ENCODE measurements at places on chromosomes 11 and 22.

DNA sequence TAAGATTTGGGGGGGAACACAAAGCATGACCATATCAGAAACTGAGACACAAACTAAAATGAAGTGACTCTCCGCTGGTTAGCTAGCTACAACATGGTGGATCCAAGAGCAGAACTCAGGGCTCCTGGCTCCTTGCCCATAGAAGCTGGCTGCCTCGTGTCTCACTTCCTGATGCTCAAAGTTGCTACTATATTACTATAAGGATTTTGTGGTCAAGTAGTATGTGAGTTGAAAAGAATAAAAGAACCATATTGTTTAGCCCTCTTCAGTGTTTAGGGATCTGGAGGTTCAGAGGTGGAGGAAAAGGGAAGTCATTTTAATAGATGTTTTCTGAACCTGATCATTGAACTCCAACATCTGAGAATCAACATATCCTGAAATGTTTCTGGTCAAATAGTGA, 16.9 kb upstream of the SIK2 start:
- DNase-seq = no peak

GRCh38 chr11:118016104-118016503, 29.9 kb downstream of the IL10RA start:
- no peak for DNase-seq

DNA sequence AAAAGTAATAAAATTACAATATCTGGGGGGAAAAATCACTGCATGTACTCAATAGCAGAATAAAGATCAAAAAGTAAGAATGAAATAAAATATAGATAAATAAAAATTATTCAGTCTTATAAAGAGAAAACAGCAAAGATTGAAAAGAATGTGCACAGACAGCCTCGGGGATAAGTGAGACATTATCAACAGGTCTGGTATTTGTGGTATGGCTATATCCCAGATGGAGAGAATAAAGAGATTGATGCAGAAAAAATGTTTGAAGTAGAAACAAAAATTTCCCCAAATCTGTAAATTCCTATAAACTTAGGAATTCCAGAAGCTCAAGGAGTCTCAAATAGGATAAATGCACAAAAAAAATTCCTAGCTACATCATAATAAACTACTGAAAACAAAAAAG, 74.5 kb upstream of the LUZP2 start:
- no peak for DNase-seq

DNA sequence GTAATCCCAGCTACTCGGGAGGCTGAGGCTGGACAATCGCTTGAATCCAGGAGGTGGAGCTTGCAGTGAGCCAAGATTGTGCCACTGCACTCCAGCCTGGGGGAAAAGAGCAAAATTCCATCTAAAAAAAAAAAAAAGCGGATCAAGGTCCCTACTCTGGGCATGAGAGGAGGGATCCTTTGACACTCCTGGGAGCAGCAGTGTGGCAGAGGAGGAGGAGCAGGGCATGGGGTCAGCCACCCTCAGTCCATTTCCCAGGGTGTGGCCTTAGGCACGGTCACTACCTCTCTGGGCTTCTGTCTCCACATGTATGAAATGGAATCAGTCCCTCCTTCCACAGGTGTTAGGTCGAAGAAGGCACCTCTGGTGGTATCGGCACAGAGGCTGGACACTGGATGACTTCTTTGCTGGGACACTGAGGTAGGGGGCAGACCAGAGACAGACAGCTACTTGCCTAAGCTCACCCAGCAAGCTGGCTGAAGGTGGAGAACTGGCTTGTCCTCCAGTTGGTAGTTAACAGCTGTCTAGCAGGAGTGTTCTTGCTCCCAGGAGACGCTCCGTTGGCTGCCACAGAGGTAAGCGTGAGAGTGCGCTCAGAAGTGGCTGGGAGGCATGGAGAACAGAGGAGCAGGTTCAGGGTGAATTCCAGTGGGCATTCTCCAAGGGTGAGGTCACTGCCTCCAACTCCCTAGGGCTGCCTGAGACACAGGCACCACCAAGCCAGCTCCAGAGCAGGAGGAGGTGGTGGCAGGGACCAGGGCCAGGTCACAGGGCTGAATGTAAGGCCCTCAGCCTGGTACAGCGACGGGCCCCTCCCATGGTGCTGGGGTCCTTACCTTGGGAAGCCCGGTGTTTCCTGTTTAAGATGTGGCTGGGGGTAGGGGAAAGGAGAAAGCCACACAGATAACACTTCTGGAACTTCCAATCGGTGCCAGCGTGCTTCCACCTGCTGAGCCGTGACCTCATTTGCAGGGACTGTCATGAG, 19.5 kb downstream of the TXN2 start:
- DNase-seq = no peak

DNA sequence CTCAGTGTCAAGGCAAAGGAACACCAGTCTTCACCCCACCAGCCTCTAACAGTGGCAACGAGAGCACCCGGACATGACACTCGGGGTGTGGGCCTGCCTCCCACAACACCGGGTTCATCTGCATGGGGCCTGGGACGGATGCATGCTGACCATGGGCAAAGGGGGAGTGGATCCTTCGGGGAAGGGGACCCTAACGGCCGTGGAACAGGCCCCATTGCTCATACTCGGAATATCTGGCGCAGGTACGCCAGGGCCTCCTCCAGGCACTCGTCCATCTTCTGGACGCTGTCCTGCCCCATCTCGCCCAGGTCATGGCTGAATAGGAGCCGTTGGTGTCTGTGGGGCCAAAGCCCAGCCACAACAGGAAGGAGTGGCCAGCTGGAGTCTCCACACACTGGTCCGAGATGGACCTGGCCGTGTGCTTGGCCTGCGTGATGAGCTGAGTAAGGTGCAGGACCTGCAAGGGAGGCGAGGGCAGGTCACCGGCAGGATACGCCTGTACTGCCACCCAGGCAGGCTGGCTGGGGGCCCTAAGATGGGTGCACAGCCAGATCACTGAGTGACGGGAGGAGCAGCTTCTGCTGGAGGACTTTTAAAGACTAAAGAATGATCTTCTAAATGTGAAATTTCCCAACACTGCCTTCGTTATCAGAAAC, 96.8 kb downstream of the MED15 start:
- no peak for DNase-seq

DNA sequence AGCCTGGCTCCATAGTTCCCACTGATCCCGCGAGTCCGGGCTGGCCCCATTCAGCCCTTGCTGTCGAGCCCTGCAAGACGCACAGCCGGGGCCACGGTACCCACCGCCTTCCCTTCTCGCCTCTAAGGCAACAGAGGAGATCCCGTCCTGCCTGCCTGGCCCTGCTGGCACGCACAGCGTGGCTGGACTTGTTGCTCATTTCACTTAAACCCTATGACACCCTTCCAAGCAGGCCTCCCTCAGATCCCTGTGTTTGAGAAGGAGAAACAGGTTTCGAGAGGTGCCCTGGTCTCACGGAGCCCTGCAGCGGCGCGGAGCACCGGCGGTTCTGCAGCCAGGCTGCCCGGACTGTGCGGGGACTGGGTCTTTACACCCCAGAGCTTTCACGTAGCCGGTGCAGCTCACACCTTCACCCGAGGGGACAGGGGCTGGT, 1048.4 kb downstream of the BRD1 start:
- DNase-seq = no peak

DNA sequence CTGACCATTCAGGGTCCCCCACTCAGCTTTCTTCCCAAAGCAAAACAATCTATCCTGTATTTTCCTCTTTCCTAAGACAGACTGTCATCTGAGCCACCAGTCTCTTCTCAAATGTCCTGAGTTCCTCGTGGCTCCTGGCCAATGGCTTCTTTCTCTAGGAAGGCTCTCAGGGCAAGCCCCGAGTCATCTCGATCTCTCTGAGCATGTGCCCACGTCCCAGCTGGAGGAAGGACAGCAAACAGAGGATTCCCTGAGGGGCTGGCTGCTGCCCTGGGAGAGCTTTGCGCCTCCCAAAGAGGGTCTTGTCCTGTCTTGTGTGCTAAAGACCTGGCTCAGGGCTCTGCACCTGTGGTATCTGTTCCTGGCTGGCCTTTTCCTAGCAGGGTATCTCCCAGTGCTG, 8.3 kb downstream of the SLC37A2 start:
- DNase-seq = no peak

DNA sequence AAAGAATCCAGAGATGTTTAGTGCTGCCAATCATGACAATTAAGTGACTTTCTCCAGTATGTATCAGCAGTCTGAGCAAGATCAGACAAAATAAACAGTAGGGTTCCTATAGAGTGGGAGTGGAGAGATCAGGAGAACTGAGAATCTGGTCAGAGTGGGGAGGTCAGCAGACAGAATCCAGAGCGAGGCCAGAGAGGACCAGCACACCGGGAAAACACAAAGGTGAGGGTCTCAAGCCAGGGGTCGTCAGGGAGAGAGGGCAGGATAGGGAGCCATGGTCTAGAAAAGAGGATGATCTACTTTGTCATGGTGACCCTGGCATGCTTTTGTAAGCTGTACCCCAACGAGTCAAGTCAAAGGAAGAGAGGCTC, 39.2 kb downstream of the MAPK1 start:
- no peak for DNase-seq

DNA sequence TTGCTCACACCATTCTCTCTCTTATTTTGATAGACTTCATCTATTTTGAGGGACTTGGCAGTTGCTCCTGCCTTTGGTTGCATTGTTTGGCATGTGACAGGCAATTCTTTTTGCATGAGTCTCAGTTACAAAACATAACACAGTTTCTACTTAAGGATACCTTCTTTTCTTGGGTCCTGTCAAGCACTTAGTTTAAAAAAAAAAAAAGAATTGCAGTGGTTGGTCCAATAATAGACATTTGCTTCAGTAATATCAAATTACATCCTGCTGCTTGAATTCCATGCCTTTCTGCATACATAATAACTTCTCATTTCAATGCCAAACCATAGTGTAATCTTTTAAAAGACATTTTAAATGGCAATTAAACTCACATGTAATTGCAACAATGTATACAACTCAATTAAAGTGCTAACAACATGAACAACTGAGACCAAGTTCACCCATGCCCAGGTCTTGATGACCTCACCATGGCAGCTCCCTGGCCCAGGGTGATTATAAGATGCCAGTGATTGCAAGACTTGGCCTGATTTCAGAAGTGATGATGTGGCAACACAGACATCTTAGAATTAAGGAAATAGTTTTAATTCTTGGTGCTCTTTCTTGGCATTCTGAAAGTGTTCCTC, 32.2 kb upstream of the PLET1 start:
- DNase-seq = no peak

DNA sequence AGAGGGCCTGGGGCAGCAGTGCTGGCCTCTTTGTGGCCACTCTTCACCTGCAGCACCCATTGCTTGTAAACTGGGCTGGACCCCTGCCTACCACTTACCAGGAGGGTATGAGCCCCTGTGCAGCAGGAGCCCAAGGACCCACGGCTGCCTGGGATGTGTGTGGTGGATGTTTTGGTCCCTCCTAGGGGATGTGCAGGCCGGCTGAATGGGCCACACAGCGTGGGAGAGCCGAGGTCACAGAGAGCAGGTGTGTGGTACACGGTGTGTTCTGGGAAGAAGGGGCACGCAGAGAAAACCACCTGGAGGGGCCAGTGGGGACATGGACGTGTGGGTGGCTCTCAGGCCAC, 19.3 kb upstream of the GNB1L start:
- DNase-seq = no peak

GRCh38 chr22:32058656-32059260, 15.7 kb downstream of the SLC5A1 start:
- no peak for DNase-seq

DNA sequence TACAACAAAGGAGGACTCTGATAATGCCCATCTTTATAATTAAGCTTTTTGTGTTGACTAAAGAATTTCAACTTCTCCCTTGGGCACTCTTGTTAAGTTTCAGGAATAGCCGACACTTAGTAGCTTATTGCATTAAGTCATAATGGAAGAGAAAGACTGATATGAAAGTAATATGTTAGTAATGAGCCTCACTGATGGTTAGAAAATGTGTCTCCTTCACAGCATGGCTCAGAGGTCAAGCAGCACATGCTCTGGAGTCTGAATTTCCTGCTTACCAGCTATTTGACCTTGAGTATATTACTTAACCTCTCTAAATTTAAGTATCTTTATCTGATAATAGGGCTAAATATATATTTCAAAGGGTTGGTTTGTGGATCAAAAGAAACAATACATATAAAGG, 39.0 kb downstream of the PDGFD start:
- DNase-seq = no peak

DNA sequence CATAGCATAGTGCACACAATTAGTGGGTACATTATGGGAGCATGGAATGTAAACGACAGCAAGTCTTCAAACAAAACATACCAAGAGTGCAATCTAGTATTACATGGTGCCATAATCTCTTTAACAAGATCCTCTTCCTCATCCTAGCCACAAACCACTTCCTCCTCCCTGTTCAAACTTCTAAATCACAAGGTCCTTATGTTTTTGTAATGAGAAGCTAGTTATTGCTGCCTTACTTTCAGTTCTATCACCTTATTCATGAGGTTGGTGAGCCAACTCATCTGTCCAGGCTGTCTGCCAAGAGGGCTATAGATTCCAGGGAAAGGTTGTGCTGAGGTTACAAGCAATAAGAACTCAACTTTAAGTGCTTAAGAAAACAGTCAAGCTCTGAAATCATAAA, 195.4 kb upstream of the ARHGAP20 start:
- no peak for DNase-seq

GRCh38 chr22:46084376-46084775, 66.0 kb upstream of the PPARA start:
- no peak for DNase-seq

DNA sequence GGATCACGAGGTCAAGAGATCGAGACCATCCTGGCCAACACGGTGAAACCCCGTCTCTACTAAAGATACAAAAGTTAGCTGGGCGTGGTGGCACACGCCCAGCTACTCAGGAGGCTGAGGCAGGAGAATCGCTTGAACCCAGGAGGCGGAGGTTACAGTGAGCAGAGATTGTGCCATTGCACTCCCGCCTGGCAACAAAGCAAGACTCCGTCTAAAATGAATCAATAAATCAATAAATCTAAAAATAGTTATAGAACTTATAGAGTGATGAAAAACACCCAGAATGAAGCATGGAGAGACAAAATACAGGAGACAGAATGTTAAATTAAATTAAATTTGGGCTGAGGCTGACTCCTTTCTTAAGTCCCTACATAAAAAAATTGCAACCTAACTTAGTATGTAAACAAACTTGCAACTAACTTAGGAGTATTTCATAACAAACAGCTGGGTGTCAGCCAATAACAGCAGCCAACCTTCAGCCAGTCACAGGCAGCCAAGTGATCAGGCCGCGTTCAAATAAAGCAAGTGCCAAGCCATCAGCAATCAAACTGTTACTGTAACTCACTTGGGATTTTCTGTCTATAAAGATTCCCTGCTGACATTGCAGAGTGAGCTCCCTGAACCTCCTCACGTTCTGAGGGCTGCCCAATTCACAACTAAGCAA, 7.3 kb upstream of the TP53AIP1 start:
- DNase-seq = no peak

- no peak for DNase-seq
Observed at GRCh38 chr11:120302001-120302805, 22.9 kb upstream of the TLCD5 start.

DNA sequence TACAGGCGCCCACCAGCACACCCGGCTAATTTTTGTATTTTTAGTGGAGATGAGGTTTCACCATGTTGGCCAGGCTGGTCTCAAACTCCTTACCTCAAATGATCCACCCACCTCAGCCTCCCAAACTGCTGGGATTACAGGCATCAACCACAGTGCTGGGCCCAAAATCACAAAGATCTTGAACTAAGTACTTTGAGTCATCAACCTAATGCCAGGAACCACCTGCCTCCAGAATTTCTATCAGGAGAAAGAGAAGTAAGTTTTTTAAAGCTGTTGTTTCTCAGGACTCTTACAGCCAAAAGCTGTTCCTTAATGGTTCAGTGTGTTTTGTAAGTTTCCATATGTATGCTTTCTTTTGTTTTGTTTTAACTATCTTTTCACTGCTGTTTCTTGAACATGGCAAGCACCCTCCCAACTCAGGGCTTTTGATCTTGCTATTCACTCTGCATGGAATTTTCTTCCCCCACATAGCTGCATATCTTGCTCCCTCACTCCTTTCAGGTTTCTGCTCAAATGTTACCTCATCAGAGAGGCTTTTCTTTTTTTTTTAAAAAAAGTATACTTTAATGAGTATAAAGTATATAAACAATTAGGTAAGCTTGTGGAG, 6.0 kb upstream of the PAK1 start:
- no peak for DNase-seq
